Gastroesophageal sphincter (tissue), 4 donors: ENCODE measurements at places on chromosomes 4 and X. TPM values are rescaled to one million over a fixed set of nuclear protein-coding genes. Genes with fewer than 3 reads are reported as not detected.

GRCh38 chr4:3037957-3038461 is 36.3 kb downstream of the HTT-AS start:
- no peak for ATAC-seq

DNA sequence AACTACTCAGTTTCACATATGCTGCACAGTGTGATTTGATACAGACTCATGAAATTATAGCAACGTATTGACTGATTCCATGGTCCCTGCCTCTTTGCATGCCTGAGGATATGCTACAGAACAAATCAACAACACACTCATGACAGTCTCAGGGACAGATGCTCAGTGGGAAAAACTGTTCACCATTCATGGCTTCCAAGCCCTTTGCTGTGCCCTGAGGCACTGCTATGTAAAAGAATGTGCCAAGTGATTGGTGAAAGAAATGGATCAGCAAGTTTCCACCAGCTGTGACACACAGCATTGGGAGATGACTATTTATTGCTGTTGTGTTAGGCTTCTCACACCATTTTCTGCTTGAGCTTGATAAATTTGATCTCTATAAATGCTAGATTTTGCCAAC is 825.6 kb upstream of the INTU start:
- no peak for ATAC-seq

The SCRG1 gene
- total RNA-seq = 2.3 TPM

GRCh38 chr4:57095956-57096355 is 14.2 kb downstream of the IGFBP7 start:
- no peak for ATAC-seq

The VSIG1 gene
- not detected for total RNA-seq

GRCh38 chrX:69951753-69952152 is 98.0 kb downstream of the AWAT2 start:
- ATAC-seq = no peak

- no peak for ATAC-seq
Measured at GRCh38 chr4:1271686-1272085, 18.0 kb upstream of the MAEA start.

- ATAC-seq = no peak
Measured at GRCh38 chr4:183838987-183839712, 66.0 kb upstream of the STOX2 start.

- ATAC-seq = peak; percentile 48
Measured at GRCh38 chrX:110915111-110915510, 119.5 kb upstream of the CHRDL1 start.

The RAI2 gene
- 35.4 TPM for total RNA-seq

GRCh38 chr4:3174371-3175338 is 74.3 kb upstream of the MSANTD1 start:
- ATAC-seq = no peak

DNA sequence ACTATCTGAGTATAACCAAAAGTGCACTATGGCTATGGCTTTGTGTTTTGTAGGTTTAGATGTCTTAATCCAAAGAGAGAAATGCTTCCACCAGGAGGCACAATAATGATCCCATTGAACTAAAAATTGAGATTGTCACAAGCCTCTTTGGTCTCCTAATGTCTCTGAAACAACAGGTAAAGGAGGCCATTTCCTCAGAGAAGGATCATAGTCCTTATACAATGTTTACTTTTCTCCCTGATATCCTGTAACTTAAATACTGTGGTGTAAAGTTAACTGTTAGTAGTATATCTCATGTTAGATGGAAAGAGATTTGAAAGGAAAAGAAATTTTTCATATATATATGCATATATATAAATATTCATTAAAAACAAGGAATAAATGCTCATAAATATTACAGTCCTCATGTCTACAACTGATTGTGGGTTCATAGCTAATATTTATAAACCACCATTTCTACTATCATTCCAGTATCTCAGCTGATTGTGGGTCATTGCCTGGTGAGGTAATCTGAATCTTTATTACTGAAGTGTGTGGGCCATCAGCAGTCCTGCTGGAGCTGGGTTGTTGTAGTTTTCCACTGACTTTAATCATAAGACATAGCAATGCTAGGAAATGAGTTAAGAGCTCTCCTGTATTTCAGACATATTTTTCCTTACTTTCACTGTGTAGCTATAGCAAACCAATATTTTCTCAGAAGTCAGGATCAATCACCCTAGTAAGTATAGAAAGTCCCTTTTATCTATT is 1230.4 kb downstream of the PCDH18 start:
- no peak for ATAC-seq

DNA sequence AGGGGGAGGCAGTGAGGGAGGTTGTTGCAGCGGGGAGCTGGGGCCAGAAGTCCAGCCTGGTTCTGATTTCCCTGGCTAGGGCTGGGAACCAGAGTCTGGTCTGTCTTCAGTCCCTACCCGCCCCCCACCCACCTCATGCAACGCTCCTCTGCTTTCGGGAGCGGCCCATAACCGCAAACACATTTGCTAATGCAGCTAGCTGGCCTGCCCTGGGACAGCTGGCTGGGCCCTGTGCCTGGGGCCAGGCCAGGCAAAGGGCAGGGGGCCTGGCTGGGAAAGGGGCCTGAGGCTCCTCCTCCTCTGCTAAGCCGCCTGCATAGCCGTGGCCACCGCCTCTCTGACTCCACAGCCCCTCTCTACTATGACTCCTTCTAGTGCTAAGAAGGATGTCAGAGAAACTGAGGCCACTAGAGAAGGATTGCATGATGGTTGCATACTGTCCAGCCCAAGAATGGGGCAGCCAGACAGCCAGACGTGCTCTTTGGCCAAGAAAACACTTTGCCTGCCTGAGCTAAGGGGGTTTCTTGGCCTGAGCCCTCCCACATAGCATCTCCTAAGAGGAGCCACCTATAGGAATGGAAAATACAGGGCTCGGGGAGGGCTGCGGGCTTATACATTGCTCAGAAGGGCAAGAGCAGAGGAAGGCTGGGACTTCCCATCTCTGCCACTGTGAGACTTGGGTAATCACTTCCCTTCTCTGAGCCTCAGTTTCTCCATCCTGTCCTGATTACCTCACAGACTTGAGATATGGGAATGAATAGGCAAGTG is 76.9 kb downstream of the PJA1 start:
- no peak for ATAC-seq

- ATAC-seq = no peak
Measured at GRCh38 chr4:152540293-152540674, 4.4 kb upstream of the FBXW7 start.

DNA sequence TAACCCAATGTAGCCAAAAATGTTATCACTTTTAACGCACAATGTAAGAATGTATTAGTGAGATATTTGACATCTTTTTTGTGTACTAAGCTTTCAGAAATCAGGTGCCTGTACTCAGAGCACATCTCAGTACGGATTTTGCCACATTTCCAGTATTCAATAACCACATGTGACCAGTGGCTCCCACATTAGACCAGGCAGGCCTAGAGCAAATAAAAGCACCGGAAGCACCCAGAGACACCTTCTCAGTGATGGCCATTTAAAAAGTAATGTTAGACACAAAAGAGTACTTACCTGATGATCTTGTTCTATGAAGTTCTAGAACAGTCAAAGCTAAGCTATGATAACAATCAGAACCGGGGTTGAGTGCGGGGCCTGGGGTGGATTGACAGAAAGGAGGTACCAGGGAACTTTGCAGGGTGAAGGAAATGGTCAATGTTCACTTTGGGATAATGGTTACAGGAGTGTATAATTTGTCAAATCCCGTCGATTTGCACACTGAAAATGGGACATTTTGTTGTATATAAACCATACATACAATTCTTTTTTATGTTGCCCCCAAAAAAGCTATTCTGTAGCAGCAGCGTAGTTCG is 1.2 kb downstream of the CTPS2 start:
- no peak for ATAC-seq
